Peyer's patch (tissue), 4 donors: ENCODE measurements at places on chromosomes 5 and 9. TPM values are rescaled to one million over a fixed set of nuclear protein-coding genes. Genes with fewer than 3 reads are reported as not detected.

The SYK gene
- 48.7 TPM for total RNA-seq

The DOCK2 gene
- total RNA-seq, result 200 TPM

The CYLC2 gene
- total RNA-seq, result not detected

The TAF11L11 gene
- not detected for total RNA-seq

The IFNA8 gene
- not detected for total RNA-seq

The LHX2 gene
- total RNA-seq, result not detected

The LCP2 gene
- total RNA-seq, result 139 TPM

GRCh38 chr5:96952974-96953730 lies 17.3 kb downstream of the LNPEP start:
- no peak for DNase-seq

DNA sequence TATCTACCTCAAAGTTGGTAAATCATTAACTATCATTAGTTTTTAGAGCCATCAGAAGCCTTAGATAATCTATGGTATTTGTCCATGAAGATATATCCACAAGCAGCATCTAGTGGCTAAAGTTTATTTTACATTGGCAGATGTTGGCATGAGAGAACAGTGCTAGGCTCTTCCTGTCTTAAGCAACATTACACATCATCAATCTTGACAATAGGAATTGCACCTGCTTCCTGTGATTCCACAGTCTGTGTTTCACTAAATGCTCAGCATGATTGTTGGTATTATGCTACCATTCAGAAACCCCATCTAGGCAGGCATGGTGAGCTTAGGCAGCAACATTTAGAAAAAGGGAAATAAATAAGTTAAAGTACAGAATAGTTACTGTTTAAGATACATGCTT lies 246.6 kb downstream of the SLCO4C1 start:
- DNase-seq, result no peak

- peak; percentile 97 for DNase-seq
These were observed 7.2 kb downstream of the SOWAHA start for GRCh38 chr5:132820162-132820754.

DNA sequence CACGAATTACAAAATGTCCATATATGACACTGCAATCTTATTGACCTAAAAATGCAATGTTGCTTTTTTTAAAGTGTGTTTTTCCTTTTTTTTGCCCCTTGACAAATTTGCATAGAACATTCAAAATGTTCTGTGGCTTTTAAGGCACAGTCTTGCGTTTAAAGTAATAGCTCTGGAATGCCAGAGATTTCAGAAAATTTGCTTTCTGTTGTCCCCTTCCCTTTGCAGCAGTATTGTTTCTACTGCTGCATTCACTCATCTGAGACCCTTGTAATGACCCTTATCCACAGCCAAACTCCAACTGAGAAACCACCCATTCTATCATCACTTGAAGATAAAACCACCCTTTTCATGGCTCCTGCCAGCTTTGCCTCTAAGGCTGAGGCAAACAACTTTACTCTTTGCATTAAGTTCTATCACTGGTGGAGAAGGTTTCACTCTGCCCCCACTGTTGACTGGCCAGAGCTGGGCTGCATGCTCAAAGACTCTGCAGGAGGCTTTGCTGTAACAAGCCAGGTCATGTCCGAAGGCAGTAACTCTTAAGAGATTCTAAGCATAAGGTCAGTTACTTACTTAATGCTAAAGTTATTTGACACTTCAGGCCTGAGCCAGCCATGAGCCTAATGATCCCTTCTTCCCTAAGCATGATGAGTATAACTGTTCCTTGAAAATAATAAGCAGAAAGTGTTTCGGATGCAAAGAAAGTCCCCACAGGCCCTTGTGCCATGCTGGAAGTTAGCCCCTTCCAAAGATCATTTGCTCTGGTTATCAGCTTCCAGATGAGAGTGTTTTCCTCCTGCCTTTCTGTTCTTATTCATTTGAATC lies 101.9 kb downstream of the CD180 start:
- no peak for DNase-seq

DNA sequence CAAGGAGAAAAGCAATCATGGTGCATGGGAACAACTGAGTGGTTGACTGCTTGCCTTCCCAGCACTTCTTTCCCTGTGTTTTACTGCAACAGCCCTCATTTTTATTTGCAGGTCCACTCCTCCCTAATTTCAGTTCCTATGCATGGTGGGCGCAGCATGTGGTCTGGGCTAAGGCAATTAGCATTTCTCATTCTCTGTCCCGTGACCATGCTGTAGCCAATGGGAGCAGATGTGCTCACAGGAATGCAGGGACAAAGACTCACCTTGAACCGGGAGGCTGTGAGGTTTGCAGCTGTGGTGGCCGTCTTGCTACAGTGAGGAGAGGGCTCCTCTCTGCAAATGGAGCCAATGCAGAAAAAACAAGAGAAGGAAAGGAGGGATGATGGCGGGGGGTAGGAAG lies 315.5 kb downstream of the SLIT3 start:
- DNase-seq, result no peak
